ENCODE measurements at places on chromosomes 2 and 18.
A peak's percentile ranks its signal among the peaks of the same experiment; 100 is the strongest.

GRCh38 chr2:210617732-210618330, 61.4 kb downstream of the CPS1 start:
- DNase-seq = peak; percentile 10

GRCh38 chr2:45833301-45833967, 182.0 kb downstream of the PRKCE start:
- DNase-seq = no peak

GRCh38 chr2:33516456-33516995, 40.1 kb downstream of the RASGRP3 start:
- DNase-seq = peak; percentile 34

GRCh38 chr18:37872562-37872961, 307.0 kb upstream of the CELF4 start:
- no peak for DNase-seq

GRCh38 chr2:202007983-202008354, 25.7 kb upstream of the FZD7 start:
- DNase-seq = no peak

Data from fibroblast of skin of abdomen (primary cell).